ENCODE measurements at places on chromosomes 2 and 18.

DNA sequence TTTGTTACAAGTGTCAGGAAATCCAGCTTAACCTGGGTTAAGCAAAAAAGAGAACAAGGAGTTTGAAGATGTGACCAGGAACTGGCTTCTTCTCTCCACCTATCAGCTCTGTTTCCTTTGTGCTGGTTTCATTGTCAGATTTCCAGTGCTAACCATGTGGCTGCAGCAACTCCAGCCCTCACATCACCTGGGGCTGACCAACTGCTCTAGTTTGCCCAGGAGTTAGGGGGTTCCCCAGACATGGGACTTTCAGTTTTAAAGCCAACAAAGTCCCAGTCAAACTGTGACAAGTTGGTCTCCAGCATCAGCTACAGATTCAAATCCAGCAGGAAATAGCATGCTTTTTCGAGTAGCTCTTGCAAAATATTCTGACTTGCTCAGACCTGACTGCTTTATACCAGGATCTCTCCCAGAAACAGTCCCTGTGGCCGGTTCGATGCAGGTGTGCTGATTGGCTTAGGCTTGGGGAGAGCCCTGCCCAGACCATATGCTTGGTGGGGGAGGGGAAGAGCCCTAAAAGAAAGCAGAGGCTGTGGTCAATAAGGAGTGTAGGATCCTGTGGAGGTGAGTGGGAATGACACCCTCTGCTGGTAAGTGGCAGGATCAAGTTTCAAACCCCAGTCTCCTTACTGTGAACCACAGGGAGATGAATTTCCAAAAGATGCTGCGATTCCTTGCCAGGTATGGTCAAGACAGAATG is 49.5 kb downstream of the KCNE4 start:
- peak; percentile 31 for DNase-seq

DNA sequence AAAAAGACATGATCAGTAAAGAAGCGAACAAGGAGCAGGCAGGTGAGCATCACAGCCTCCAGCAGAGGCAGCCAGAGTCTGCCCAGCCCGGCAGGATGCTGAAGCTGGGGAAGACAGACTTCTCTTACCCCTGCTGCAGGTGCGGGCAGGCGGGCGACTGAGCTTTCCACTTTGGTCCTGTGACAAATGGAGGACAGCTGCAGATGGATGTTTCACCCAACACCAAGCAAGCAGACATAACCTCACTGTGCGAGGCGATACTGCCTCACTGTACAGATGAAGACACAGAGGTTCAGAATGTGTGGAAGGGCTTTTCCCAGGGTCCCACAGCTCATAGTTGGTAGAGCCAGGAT is 251.0 kb downstream of the AFF3 start:
- DNase-seq = no peak

- no peak for DNase-seq
Observed at GRCh38 chr2:102140377-102140776, 2.2 kb upstream of the IL1R1 start.

DNA sequence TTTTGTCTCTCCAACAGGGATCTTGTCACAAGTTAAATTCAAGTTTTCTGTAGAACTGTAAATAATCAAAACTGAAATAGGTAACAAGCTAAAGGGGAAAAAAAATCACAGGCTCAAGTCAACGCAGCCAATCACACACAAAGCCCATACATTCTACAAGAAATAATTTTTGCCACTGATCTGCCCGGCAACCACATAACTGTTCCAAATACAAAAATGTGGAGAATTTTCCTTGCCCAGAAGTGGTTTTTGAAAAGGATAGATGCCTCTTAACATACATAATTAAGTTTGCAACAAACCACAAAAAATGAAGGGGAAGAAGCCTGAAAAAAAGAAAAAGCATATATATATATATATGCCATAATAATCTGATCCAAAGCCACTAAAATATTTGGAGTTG is 60.3 kb downstream of the FARSB start:
- no peak for DNase-seq

Data from NCI-H1092 treated with DMSO at 0.1 percent for 48 hours (cell line).